ENCODE measurements at places on chromosomes 12 and 14. TPM values are rescaled to one million over a fixed set of nuclear protein-coding genes. Genes with fewer than 3 reads are reported as not detected.

Gene GPRC5D
- 0.71 TPM for polyA plus RNA-seq

DNA sequence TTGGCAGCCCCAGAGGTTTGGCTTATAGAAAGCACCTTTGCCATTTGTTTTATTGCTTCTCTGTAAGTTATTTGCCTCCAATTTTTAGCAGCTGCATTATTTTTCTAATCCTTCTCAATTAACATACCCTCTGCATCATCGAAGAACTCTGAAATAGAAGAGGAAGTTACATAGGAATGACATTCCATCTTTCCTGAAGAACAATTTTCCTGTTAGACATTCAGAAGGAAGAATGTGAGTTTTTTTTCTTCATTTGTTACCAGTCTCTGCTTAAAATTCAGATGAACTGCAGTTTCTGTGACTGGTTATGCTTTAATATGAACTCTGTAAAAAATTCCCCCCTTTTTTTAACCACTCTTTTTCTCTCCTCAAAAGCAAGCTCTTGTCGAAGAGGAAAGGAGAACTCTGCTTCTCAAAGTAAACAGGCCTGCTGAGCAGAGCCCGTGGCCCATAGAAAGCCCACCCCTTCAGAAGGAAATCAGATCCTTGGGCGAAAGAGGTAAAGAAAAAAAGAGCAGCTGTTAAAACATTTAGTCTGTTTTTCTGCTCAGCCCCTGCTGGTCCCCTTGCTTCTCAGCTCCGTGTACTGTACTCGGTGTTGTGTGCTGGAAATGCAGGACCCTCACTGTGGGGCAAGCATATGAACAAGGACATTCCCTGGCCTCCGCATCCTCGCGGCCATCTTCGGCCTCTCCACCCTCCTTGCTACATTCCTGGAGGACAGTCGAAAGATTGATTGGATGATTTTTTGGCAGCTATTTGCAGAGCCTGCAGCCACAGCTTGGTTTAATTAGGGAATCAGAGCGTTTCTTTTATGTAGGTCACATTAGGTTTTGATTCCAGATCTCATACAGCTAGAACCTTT lies 164.4 kb upstream of the LRIG3 start:
- peak; percentile 64 for DNase-seq

Gene MGAT4C
- 0.82 TPM for polyA plus RNA-seq

GRCh38 chr14:105299654-105300541 lies 903 bp downstream of the BRF1 start:
- no peak for DNase-seq

Gene SERPINA12
- 0.30 TPM for polyA plus RNA-seq

DNA sequence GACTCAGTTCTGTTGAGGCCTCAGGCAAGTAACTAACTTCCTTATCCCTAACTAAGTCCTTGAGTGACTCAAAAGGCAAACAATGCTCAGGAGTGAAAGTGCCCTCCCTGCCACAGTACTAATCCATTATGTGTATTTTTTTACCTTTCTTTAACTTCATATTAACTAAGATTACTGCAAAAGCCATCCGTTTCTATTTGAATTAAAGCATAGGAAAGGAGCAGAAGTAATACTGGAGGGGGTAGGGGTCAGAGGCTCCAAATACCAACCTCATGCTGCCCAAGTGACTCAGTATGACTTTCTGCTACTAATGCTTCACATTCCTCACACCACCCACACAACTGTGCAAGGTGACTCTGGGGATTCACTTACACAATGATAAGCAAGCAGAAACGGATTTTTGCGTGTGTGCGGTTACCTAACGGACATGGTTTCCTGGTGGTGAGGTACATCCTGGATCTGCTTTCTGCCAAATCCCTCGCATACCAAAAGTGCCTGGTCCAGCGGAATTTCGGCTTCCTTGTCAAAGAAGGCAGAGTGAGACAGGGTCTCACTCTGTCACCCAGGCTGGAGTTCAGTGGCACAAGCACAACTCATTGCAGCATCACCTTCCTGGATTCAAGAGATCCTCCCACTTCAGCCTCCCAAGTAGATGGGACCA lies 25.1 kb downstream of the MOK start:
- no peak for DNase-seq

Gene ARHGEF25
- polyA plus RNA-seq = 29.8 TPM

- DNase-seq = no peak
Observed at GRCh38 chr12:16560273-16560672, 45.7 kb downstream of the LMO3 start.

Gene ANO2
- polyA plus RNA-seq = 3.1 TPM

DNA sequence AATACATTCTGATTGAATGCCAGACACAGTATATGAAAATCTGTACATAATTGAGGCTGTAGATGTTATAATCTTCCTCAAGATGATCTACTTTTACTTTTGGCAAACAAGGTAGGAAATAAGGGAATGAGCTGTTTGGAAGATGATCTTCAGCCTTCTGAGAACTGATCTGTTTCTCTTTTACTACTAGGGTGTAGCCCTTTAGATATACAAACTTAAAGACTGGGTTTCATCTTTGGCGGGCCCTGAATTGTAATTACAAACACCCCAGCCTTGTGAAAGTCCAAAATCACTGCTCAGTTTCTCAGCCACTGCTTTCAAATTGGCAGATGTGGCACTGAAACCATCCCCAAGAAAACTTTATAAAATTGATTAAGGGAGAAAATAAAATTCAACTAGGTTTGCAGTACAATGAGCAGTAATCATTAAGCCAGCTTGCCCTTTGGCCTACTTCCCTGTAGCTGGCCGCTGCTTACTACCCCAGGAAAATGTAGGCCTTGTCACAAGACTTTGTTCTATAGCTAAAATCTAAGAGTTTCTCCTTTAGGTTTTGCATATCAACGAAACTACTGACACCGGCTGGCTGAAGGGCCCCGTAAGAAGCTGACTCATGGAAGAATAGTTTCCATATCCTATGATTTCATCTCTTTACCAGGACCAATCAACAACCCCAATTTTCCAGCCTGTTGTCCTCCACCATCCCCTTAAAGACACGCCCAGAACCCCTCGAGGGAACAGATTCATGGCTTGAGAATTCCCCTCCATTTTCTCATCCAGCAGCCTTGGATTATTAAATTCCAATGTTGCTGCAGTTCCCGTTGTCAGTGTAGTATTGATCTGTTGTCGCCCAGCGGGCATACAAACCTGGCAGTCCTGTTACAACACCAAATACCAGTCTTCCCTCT lies 210.8 kb downstream of the PCNX1 start:
- DNase-seq = no peak
